ENCODE measurements at places on chromosomes 5 and 9.

DNA sequence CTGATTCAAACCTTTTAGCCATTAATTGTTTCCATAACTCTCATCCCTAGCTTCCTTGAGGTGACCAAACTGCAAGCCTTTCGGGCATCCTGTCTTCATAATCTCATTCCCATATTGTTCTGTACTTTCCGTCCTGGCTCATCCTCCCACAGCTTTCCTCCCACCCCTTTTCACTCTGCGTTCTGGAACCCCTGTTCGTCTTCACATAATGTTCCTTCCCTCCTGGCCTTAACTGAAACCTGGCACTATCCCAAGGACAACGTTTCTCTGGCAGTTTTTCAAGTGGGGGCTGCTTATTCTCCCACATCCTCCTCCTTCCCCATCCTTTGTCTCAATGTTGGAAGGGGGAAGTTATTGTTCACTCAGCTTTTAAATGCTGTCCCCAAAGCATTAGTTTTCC is 1.5 kb downstream of the ZNF189 start:
- DNase-seq: no peak

DNA sequence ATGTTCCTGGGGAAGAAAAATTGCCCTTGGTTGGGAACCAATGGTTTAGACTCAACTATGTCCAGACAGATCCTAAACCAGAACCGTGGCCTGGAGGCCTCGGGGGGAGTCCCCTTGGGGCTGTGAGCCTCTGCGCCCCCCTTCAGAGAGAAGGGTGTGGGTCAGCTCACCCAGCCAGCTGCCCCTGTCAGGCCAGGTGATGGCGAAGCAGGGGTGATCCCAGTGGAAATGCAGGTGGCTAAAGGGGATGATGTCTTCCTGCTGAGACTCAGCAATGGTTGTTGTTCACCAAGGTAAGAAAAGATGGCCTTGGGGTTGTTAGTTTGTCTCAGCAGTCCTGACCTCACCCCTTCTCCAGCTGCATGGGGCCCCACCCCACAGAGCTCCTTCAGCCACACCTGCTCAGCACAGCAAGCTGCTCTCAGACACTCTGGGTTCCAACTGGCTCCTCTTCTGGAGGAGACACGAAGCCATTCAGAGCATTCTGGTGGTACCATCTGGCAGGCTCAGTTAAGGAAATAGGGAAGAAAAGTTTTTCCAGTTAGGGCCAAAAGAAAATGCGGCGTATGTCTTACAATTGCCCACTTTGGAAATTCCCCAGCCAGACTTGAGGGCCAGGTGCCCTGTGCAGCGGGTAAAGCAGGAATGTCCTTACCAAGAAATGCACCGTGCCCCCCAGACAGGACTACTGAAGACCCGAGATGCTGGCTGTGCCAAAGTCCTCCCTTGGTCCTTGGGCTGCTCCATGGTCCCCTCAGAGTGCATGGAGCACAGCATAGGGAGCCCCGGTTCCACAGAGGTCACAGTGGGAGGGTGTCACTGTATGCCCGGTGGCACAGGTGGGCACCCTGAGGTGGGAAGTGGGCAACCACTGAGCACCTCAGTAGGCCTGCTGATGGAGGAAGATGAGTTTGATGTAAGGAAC is 90.2 kb downstream of the NSUN2 start:
- no peak for DNase-seq

DNA sequence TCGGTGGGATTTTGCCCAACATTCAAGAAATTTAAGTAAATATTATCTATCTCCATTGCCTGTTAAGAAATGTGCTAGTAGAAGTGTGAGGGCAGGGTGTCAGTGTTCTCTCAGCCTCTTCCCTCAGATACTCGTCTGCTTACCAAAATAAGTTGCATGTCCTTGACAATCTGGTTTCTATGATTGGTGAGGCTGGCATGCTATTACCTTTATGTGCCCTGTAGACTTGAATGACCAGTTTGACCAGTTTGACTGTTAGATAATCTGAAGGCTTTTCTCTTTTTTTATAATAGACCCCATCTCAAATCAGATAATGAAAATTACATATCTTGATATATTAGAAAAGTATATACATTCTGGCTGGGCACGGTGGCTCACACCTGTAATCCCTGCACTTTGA is 348 bp downstream of the CATSPER3 start:
- no peak for DNase-seq

DNA sequence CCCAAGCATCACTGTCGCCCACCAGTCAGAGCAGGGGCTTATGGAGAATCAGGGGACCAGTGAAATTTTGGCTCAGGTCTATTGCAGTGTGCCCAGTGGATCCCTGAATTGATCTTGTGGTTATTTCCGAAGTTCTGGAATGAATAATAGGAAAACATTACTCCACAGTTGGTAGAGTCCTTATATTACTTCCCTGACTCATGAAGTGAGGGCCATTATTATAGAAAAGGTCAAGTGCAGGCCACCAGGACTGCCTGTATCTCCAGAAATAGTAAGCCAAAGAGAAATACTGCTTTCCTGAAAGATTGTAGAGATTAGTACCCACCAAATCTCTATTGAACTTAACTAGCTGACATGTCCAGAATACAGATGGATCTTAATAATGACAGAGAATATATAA is 335.0 kb downstream of the NPR3 start:
- no peak for DNase-seq

DNA sequence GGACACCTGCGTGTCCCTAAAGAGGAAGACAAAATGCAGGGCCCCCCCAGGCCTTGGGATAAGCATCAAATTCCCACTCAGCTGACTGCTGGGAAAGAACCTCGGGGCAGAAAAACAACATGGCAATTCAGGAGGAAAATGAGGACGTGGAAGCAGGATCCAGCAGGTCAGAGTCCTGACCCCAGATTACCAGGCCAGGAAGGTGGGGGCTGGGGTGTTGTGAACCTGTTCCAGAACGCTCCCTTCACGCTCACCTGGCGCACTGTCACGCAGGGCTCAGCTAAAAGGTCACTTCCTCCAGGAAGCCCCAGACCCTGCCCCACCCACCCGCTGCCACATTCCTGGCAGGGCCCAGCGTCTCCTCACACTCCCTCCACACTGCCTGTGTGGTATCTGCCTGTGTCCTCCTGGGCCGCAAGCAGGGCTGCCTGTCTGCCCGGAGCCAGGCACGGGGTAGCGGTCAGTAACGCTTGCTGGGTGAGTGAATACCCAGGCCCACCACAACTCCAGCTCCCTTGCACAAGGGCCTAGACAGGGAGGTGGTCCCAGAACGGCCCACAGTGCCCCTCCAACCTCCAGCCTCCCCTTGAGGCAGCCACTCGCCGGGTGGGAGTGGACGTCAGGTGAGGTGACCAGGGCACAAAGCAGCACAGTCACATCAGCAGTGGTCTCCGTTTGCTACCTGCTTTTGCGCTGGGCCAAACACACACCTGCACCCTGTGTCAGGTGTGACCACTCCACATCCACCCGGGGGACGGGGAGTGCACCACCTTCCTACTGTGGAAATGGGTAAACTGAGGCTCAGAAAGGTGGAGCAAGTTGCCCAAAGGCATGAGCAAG is 18.1 kb downstream of the VAV2 start:
- no peak for DNase-seq

DNA sequence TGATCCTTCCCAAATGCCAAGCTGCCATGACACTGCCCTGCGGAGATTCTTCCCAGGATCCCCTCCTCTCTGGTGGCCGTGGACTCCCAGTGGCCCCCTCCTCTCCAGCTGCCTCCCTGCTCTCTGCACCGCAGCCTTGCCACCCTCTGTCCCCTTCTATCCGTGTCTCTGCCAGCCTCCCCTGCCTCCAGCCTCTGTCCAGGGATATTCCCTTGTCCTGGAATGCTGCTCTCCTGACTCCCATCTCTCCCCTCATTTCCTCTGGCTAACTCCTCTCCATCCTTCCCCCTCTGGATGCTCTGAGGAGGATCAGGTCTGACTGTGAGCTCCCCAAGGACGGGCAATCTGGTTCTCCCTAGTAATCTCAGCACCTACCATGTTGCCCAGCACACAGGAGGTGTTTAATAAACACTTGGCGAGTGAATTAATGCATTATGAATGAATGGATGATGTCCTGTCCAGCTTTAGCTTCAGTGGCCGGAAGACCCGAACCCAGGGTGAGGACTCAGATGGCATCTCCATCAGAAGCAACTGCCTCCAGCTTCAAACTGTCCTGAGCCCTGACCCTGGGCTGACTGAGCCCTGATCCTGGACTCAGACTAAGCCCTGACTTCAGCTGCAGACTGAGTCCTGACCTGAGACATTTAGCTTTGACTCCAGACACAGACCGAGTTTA is 7.5 kb upstream of the CRB2 start:
- DNase-seq: no peak

GRCh38 chr5:53956196-53956595 is 354.2 kb downstream of the ARL15 start:
- DNase-seq: no peak

GRCh38 chr9:123927625-123928532 is 2.0 kb downstream of the DENND1A start:
- no peak for DNase-seq

DNA sequence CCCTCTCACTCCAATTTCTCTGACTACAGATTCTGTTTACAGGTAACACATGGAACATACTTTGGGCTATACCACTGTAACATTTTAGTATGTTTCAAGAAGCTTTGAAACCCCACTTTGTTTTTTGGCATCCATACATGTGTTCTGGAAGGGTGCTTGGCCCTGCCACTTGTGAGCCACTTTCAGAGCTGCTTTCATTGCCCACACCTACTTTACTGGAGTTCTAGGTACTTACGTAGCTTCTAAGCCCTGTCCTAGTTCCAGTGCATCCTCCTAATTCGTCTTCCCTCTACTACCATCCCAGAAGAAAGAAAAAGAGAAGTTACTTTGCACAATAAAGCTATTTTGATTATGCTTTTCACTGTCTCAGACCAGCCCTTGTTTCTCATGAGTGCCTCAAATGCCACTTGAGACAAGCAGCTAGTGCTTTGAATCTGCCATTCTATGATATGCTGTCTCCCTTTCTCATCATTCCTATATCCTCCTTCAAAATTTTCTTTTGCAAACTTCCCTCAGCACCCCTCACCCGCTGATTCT is 26.5 kb upstream of the C5orf47 start:
- no peak for DNase-seq

GRCh38 chr5:158155811-158156505 is 297.0 kb upstream of the CLINT1 start:
- no peak for DNase-seq

DNA sequence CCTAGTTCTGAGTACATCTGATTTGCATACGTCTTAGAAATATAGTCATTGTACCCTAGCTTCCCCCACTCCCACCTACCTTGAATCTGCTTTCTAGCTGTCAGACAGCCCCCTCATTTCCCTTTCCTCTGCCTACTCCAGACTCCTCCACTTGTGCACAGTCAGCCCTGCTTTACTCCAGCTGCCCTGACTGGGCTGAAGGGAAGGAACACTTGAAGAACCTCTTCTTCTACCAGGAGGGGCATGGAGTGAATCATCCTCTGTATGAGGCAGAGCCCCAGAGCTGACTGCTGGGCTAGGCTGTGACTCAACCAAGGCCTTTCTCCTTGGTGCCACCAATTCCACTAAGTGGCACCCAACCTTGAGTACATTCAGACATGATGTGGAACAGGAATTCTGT is 18.1 kb upstream of the ZFR start:
- DNase-seq: peak; percentile 56

- no peak for DNase-seq
Observed at GRCh38 chr5:4191041-4191440, 595.4 kb downstream of the IRX1 start.

DNA sequence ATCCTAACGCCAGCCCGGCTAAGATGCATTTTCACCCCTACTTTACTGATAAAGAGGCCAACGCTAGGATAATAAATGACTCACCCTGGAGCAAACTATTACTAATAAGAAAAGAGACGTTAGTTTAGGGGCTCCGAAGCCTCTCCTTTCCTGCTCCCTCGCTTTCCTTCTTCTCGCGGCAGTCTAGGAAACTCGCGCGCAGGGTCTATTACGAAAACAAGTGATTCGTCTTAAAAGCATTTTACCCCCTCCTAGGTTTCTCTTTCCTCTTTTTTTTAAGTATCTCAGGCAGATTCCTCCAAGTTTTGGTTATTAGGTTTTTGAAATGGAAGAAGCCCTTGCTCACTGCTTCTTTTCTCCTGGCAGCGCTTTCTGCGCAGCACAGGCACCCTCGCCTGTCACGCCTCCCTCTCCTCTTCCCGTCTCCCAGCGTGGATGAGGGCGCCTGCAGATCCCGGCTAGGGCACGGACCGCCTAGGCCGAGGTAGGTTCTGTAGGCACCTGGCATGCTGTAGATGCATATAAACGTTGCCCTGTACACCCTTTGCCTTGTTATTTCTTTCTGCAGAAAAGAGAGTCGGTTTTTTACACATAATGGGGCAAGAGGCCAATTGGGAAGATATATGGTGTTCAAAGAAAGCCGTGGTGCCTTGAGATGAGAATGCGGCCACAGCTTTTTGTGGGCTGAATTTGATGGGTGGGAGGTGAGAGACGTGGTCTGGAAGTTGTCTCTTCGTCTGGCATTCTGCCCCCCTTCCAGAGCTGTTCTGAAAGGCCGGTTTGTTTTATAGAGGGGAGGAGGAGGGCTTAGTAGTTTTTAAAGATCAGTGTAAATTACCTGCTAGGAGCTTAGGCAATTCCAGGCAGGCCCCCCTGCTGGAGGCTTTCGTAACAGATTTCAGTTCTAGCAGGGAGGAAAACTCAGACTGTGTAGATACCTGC is 983 bp downstream of the GCNT1 start:
- no peak for DNase-seq

DNA sequence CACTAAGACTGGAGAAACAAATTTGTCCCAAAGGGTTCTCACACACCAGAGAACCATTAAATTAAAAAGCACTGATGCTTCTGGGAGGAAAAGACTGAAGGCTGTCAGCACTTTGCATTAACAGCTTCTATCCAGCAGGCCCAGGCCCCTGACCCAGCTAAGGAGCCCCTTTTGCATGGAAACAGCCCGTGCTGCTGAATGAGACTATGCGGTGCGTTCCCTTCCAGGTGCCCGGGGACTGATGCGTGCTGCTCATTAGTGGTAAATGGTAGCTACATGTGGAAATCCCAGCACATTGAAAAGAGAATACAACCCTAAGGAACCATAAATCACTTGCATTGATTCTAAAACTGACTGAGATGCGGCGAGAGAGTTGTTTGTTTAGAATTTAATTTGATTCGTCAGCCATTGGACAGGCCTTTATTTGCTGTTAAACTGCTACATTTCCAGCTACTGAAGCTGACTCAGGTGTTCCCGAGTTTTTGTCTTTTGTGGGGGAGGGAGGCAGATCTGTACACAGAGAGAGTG is 351.0 kb upstream of the SLC24A2 start:
- DNase-seq: no peak

- DNase-seq: no peak
Observed at GRCh38 chr5:165894916-165895315, 2389.5 kb downstream of the MAT2B start.

- DNase-seq: no peak
Observed at GRCh38 chr5:132298298-132299212, 4.4 kb downstream of the SLC22A4 start.

DNA sequence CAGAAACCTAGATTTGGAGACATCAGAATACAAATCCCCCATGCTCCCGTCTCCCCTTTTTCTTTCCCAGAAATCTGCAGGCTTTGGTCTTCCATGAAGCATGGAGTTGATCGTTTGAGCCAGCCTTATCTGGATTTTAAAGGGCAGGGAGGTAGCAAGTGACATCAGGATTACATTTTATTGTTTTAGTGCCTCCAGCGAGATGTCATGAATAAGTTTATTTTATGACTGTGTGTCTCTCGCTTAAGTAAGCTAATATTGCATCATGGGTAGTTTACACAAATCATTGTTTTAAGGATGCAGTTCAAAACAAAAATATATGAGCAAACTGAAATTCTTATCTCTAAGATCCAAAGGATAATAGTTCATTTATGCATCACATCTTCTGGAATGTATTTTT is 50.7 kb upstream of the TNFSF8 start:
- DNase-seq: no peak
